ENCODE measurements at places on chromosomes 5 and 9.

- no peak for DNase-seq
Observed at GRCh38 chr9:28887188-28887884, 1314.1 kb upstream of the C9orf72 start.

- no peak for DNase-seq
Observed at GRCh38 chr5:103260951-103261350, 2.4 kb downstream of the MACIR start.

DNA sequence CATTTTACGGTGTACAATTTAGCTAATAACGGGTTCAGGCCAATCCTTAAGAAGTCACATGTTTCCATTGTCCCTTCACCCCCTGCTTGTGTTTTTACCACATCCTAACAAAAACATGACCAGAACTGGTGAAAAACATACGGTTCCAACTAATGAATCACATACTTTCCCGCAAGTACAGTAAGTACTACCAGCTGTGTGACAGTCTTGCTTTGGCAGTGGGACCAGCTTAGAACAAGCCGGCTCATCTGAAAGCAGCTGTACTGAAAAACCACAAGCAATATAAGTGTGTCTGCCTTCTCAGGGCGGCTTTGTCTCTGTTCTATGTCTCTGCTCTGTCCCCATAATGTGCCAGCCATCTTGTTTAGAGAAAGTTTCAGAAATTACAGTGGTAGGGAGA lies 242.5 kb downstream of the BNC2 start:
- no peak for DNase-seq

DNA sequence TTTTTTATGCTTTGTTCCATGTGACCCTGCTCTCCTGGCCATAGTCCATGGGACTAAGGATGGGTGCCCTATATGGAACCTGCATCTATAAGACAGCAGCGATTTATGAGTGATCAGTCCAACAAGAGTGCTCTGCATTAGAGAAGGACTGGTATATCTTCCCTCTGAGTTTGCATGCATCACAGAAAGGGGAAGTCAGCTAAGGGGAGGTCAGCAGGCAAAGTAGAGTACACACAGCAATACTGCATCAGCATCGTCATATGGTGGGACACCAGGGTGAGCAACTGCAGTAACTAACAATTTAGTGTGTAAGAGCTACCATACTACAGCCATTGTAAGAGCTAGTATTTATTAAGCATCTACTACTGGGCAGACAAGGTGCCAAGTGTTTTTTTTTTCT lies 311.3 kb downstream of the NDUFS4 start:
- DNase-seq: no peak

GRCh38 chr9:135053133-135053532 lies 34.3 kb upstream of the OLFM1 start:
- no peak for DNase-seq

DNA sequence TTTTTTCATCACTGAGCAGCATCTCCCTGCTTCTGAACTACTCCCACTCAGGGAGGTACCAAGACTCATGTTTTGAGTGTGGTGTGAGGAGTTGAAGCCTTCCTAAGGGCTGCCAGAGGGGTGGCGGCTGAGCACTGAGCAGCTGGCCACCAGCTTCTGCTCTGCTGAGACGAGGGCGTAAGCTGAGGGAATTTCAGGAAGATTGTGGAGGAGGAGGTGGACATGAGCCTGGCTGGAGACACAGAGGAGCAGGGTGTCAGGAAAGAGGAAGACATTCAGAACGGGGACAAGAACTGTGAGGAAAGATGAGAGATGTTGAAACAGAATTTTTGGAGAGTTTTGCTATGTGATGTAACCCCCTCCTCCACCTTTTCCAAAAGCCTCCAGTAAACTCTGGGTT lies 7.8 kb downstream of the LCP2 start:
- no peak for DNase-seq

DNA sequence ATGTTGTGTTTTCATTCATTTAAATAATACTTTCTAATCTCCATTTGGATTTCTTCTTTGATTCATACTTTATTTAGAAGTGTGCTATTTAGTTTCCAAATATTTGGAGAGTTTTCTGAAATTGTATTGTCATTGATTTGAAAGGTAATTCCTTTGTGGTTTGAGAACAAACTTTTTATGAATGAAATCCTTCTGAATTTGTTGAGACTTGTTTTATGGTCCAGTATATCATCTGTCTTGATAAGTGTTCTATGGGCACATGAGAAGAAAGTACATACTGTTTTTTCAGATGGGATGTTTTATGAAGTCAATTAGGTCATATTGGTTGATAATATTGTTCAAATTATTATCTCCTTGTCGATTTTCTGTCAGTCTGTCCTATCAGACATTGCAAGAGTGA lies 953.8 kb downstream of the NR2F1-AS1 start:
- no peak for DNase-seq

- DNase-seq: no peak
Observed at GRCh38 chr5:32439086-32439642, 5.4 kb downstream of the ZFR start.

Measured in T-helper 9 cell (primary cell).